Stomach (tissue), 19 donors: ENCODE measurements at places on chromosomes 1 and 21. TPM values are rescaled to one million over a fixed set of nuclear protein-coding genes. Genes with fewer than 3 reads are reported as not detected.

Gene PADI2
- 0.33 TPM for polyA plus RNA-seq

Gene TMPRSS3
- polyA plus RNA-seq, result 3.7 TPM

Gene FCN3
- 4.1 TPM for polyA plus RNA-seq

DNA sequence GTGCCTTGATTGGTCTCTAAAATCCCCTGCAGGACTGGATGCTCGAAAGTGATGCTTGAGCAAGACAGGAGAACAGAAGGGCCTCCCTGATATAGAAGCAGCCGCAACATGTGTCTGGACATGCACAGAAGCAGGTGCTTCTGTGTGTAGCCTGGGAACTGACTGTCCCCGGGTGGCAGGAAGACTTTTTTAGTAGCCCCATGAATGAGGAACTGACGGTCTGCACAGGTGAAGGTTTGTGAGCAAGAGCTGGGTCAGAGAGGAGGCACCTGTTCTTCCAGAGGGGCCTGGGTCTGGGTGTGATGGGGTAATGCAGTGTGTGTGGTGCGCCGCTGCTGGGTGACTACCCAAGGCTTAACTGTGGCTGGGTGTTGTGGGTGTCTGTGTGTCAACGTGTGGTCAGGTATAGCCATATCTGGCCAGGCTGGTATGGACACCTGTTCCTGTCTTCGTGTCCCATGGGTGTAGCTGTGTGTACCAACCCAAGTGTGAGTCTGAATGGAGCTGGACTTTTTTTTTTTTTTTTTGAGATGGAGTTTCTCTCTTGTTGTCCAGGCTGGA is 39.1 kb upstream of the FOXO6 start:
- no peak for DNase-seq
- no peak overlapping the region for H3K27ac ChIP-seq
- H3K4me1 ChIP-seq, result peaks cover 9% of the 10 kb centered on the region
